ENCODE measurements at places on chromosomes 4 and X.

GRCh38 chrX:38260231-38260630 is 39.6 kb upstream of the SRPX start:
- DNase-seq = no peak

DNA sequence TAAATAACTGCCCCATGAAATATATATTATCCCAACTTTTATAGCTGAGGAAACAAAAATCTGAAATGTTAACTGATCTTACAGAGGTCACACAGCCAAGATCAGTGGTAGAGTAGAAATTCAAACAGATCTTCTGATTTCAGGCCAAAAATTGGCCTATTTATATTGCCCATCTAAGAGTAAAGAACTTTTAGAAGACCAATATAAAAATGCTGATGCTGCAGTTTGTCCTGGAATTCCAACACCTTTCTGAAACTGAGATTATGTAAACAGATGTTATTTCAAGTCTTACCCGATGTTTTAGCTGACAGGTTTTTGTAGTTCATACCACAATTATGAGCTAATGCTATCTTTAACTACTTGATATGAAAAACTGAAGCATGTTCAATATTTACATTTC is 51.1 kb downstream of the SPANXN3 start:
- no peak for DNase-seq

- DNase-seq = no peak
Observed at GRCh38 chr4:19314116-19314515, 937.6 kb upstream of the SLIT2 start.

DNA sequence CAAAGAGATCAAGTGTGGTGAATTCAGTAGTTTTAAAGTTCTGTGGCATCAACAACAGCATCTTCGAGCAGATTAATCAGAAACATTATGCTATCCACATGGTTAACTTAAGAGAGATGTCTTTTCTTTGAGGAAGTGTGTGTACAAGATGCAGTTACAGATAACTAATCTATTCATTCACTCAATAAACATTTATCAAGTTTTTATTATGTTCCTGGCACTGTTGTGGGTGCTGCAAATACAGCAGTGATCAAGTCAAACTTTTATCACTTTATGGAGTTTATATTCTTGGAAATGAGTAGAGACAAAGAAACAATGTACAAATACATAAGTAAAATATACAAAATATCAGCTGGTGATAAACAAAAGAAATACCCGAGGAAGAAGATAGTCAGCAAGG is 66.4 kb downstream of the ATOH1 start:
- no peak for DNase-seq

- no peak for DNase-seq
Observed at GRCh38 chr4:71266090-71266794, 72.6 kb upstream of the SLC4A4 start.

- DNase-seq = no peak
Observed at GRCh38 chr4:8579526-8580320, 469 bp upstream of the GPR78 start.

DNA sequence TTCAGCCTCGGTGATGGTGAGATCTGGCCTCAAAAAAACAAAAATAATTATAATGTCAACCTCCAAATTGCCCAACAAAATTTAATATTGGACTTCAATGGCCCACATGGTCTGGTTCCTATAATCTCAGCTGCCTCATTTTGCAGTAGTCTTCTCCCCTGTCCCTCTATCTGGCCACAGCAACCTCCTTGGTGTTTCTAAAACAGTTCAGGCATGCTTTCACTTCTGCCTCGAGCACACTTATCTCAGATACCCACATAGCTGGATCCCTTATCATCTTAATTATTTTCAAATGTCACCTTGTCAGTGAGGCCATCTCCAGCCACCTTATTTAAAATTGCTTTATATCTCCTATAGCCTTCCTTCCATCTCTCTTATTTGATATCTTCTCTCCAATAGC is 52.9 kb upstream of the WDFY3 start:
- no peak for DNase-seq

- no peak for DNase-seq
Observed at GRCh38 chr4:162282684-162283083, 118.9 kb upstream of the FSTL5 start.

DNA sequence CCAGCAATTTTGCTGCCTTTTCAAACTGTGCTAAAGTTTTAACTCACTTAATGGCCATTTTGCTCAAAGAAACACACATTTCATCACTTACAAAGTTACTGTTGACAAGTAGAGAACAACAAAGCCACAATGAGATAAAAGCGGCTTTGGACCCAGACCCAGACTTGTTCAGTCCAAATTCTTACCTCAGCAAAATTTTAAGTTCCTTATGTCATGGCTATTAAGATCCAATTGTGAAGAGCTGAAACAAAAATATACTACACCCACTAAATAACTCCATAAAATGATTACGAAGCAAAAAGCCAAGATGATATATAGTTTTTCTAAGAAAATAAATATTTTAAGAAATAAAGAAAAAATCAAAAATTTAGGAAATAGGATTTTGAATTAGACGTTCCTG is 137.0 kb upstream of the INPP4B start:
- DNase-seq = no peak

GRCh38 chr4:178320003-178320402 is 877.8 kb upstream of the AGA start:
- DNase-seq = no peak

Data from central memory CD8-positive, alpha-beta T cell (primary cell).